ENCODE measurements at places on chromosomes 5 and 9. TPM values are rescaled to one million over a fixed set of nuclear protein-coding genes. Genes with fewer than 3 reads are reported as not detected.

The SNX2 gene
- total RNA-seq, result 57.3 TPM

The RASGRF2 gene
- total RNA-seq, result 39.3 TPM

The ABCA1 gene
- 0.80 TPM for total RNA-seq

GRCh38 chr5:108661024-108661423, 86.7 kb upstream of the FER start:
- DNase-seq, result no peak

- no peak for DNase-seq
Measured at GRCh38 chr9:136756134-136756438, 2.0 kb downstream of the LCN8 start.

DNA sequence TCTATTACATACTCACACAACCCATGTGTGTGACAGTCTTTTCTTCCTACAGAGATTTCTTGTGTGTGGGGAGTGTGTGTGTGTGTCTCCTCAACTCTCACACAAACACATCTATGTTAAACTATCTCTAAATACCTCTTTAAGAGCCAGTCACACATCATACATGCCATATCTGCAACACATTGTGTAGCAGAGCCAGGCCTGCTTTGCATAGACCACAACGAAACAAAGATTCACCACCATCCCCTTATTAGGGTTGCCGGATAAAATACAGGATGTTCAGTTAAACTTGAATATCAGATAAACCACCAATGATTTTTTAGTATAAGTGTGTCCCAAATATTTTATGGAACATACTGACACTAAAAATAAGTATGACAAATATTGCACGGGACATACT, 2.3 kb downstream of the FAM170A start:
- DNase-seq, result no peak

- no peak for DNase-seq
Measured at GRCh38 chr9:112184946-112185345, 9.8 kb upstream of the SUSD1 start.

- no peak for DNase-seq
Measured at GRCh38 chr5:78283105-78283504, 11.4 kb downstream of the AP3B1 start.

DNA sequence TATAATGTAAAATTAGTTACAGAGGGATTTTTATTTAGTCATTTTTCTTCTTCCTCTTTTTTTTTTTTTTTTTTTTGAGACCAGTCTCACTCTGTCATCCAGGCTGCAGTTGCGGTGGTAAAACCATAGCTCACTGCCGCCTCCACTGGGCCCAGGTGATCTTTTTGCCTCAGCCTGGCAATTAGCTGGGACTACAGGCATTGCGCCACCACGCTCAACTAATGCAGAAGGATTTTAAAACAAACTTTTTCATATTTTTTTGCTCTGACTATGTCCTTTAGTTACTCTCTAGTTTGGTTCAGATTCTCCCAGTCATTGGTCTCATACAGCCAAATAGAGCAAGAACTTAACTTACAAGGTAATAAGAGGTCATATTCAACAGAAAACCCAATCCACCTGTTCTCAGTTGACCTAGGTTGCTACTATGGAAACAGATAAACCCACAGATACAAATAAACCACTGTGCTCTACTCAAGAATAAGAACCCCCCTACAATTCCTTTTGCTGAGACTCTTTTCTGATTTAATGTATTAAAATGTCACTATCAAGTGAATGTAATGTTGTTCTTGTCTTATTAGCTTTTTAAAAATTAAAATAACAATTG, 50.1 kb upstream of the TTC39B start:
- DNase-seq, result peak; percentile 42

The CDKN2B-AS1 gene
- 2.2 TPM for total RNA-seq

DNA sequence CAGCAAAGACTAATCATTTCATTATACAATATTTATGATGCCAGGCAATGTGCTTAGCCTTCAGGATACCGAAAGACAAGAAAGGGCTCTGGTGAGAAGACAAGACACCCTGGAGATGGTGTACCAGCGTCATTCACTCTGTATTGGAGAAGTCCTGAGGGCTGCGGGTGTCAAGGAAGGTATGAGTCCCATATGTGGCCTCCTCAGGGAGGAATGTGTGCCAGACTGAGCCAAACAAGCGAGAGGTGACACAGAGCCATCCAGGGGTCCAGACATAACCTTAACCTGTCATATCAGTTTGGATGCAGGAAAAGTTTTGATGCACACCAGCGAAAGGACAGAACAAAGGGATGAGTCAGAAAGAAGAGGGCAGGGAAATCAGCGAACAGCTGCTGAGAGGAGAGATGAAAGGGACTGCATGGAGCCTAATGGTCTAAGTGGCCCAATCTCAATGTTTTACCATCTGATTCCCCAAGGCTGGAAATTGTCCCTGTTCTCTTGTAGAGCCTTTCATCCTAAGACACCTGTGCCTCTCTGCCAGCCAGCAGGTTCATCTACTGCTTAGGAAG, 38.9 kb downstream of the ADRA1B start:
- DNase-seq, result no peak

The NOL6 gene
- total RNA-seq, result 39.1 TPM

DNA sequence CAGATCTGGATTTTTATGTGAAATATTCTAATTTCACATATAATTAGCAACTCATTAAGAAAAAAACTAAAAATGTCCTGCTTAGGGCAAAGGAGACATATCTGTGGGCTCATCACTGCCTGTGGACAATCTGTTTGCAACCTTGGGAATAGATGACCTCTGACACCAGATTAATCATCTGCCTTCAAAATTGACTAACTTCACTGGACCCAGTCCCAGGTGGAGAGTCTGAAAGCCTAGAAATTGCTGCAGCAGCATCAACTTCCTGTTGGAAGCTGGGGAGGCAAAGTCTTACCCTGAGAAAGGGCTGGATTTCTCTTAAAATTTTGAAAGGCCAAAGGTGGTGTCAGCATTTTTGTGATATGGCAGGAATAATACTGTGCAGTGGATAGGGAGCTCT, 76.3 kb upstream of the TNC start:
- no peak for DNase-seq

DNA sequence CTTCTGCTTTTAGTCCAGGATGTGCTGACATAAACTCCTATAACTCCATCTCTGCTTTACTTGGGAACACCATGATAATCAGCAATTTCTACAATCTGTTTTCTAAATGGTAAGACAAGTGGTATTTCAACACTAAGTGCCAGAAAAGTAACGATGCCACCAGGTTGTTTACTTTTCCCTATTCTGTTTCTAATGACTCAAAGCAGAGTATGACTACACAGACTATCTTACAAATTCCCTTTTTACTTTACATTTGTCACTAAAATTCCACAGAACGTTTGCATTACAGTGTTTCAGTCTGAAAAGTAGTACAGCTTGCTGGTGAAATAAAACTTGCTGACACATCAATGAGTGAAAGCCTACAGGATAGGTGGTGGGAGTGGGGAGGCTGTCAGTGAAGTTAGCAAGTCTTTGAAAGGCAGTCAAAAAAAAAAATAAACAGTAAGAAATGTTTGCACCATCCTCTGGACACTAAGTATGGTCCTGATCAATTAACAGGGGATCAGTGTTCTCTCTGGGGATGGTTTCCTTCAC, 186.5 kb downstream of the LURAP1L start:
- DNase-seq, result no peak

- DNase-seq, result no peak
Measured at GRCh38 chr5:72465066-72465465, 42.1 kb downstream of the ZNF366 start.

DNA sequence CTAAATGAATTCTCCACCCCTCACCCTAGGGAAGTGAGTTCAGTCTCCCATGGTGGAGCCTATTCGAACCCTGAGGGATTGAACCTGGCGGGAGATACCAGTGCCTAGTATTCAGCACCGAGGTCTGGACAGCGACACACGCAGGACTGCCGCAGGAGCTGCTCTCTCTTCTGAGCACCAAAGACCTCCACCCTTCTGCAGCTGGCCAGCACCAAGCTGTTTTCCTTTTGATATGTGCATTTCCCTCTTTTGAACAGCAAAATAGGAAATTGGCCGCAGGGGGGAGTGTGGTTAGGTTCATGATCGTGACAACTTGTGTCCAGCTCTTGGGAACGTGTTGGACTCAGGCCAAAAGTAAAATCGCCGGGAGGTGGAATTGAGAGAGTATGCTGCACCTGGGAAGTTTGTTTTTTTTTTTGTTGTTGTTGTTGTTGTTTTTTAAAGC, 1.2 kb upstream of the PCSK1 start:
- DNase-seq, result peak; percentile 37

Data from CD4-positive, alpha-beta memory T cell (primary cell).